Left ventricle myocardium inferior (tissue), 1 donor: ENCODE measurements at places on chromosomes 3 and 15. TPM values are rescaled to one million over a fixed set of nuclear protein-coding genes. Genes with fewer than 3 reads are reported as not detected.

DNA sequence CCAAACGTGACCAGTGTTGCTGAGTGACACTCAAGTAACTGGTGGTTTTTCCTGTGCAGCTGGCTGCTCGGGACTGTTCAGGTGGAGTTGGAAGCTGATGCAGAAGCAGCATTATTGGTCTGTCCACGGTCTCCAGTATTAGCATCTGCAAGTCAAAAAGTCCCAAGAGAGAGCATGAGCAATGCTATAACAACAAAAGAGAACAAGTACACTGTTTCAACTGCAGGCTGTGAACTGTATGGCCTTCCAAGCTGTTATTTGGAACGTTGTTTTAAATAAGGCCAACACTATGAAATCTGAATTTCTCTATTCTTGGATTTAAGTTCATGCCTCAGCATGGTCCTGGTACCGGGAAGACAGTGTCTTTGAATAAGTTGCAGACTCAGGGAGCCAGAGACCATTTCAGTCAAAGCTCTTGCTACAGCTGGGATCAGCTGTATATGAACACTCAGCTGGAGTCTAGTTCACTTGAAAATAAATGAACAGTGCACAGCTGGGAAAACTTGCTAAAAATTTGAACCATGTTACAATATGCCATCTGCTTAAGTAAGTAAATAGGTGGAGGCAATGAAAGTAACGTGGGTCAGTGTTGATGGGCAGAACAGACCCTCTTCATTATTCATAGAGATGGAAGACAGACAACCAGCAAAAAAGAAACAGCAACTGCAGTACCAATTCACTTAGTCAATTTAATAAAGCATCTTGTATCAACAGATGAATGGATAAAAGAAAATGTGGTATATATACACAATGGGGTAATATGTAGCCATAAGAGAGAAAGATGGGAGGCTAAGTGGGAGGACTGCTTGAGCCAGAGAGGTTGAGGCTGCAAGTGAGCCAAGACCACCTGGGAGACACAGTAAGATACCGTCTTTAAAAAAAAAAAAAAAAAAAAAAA, 45.1 kb downstream of the NR1I2 start:
- DNase-seq: no peak

Gene TM4SF1
- total RNA-seq: 103 TPM

GRCh38 chr3:183410280-183410679, 18.1 kb downstream of the MCF2L2 start:
- no peak for DNase-seq

Gene XIRP1
- total RNA-seq: 386 TPM

GRCh38 chr15:57444877-57445513, 68.7 kb downstream of the CGNL1 start:
- DNase-seq: no peak

DNA sequence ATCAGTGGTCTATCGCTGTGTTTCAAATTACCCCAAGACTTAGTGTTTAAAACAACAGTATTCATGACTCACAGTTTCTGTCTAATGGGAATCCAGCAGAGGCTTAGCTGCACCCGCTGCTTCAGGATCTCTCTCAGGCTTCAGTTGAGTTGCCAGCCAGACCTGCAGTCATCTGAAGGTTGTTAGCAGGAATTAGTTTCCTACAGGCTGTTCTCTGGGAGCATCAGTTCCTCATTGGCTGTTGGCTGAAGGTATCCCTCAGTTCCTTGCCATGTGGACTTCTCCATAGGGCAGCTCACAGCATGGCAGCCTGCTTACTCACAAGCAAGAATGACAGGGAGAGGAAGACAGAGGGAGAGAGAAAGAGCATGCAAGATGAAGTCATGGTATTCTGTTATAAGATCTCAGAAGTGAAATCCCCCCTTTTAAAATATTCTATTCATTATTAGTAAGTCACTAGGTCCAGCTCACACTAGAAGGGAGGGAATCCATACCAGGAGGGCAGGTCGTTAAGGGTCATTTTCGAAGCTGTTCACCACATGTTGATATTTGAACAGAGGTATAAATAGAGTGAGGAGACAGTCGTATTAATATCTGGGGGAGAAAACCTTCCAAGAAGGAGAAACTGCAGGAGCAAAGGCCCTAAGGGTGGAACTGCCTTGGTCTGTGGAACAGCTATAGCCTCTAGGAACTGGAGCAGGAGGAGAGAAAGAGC, 473.9 kb upstream of the PPP2R3A start:
- no peak for DNase-seq

Gene RFTN1
- 22.9 TPM for total RNA-seq

DNA sequence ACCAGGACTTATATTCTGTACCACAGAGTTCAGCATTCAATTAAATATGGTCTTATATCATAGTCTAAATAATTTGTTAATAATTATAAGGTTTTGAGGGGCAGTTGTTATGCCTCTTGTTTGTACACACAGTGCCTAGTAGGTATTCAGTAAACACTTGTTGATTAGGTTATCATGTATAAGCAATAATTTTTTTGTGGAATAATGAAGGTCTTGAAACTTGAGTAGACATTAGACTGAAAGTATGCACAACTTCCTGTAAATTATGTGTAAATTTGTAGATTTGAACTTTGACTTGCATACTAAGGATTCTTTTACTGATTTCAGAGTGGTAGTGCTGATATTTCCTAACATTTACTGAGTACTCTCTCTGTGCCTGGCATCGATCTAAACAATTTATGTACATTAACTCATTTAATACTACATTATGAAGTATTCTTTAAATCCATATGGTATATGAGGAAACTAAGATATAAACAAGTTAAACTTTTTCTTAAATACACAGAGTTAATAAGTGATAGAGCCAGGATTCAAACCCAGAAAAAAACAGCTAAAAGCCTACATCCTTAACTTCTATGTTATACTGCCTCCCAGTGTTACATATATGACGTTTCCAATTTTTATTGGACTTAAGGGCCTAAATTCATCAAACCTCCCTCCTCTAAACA, 65.1 kb downstream of the GLCE start:
- no peak for DNase-seq

Gene ZNF80
- not detected for total RNA-seq

- no peak for DNase-seq
Observed at GRCh38 chr15:52652286-52652685, 26.9 kb downstream of the ATOSA start.

Gene SNTN
- total RNA-seq: not detected

GRCh38 chr3:53226841-53227407, 28.9 kb downstream of the TKT start:
- no peak for DNase-seq

DNA sequence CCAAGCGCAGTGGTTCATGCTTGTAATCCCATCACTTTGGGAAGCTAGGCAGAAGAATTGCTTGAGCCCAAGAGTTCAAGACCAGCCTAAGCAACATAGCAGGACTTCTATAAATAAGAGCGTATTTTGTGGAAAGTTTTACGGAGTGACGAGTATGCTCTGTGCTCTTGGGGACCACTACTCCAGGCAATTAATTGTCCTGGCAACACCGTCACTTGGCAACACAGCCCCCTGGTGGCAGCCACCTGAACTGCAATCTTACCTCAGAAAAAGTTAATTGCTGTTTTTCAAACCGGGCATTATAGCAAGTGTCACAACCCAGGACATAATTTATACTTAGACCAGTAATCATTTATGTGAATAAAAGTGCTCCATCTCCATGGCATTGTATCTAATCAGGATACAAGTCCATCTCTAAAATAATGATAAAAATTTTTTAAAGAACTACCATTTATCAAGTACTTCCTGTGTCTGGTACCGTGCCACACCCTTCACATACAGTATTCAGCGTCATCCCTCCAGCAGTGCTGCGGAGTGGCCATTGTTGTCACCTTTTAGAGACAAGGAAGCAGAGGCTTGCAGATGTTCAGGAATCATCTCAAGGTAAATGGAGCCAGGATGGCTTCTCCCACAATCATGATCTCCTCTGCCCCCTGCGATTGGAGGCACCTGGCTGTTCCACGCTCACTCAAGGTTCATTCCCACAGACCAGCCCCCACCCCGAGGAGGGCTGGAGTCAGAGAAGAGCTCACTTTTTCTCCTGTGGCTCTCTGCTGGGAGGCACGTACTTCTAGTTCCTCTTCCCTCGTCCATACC, 34.5 kb downstream of the PLA2G4D start:
- peak; percentile 50 for DNase-seq

GRCh38 chr3:64167351-64167750, 57.9 kb downstream of the PRICKLE2 start:
- no peak for DNase-seq

GRCh38 chr3:152713989-152714388, 120.9 kb upstream of the P2RY1 start:
- DNase-seq: no peak

DNA sequence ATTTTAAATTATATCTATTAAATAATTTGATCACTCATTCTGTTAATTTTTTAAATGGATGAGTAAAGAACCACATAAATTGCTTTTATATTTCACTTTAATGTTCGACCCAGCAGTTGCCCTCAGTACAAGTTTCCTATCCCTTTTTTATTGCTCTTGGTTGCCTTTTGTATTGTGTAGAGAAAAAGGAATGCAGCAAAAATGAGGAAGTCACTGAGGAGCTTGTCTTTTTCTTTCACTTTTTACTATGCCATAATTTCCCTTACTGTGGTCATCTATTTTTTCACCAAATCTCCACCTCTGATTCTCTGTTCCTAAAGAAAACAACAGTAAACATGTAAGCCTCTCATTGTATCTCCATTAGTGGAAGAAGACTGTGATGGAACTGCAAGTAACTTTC, 122.7 kb downstream of the B3GALNT1 start:
- DNase-seq: no peak

Gene TEX55
- total RNA-seq: not detected

GRCh38 chr3:32842987-32843386, 25.2 kb downstream of the TRIM71 start:
- no peak for DNase-seq

Gene ALS2CL
- 33.7 TPM for total RNA-seq

Gene CCNB2
- total RNA-seq: 0.55 TPM

DNA sequence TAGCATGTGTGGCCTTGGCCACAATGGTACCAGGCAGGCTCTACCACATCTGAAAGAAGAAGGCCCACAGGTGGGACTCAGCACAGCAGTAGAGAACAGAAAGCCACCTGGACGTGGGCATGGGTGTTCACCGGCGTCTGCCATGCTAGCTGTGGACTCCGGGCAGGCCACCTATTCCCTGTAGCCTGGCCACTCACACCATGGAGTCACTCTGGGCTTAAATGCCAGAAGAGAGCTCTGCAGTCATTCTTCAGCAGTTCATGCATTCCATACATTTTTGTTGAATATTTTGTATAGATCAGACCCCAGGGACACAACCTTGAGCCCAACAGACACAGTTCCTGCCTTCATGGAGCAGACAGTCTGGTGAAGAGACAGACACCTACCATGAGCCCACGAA, 138.6 kb downstream of the SRGAP3 start:
- DNase-seq: no peak

GRCh38 chr3:108862865-108863798, 40.5 kb downstream of the TRAT1 start:
- DNase-seq: no peak

Gene THRB
- total RNA-seq: 32.8 TPM

- DNase-seq: no peak
Observed at GRCh38 chr3:96324087-96324486, 490.3 kb upstream of the EPHA6 start.

Gene LRRC57
- 15.0 TPM for total RNA-seq

Gene PLCL2
- total RNA-seq: 48.1 TPM

Gene ZIC4
- total RNA-seq: not detected

- DNase-seq: no peak
Observed at GRCh38 chr3:14518432-14518802, 21.7 kb downstream of the GRIP2 start.

Gene CP
- total RNA-seq: 6.2 TPM

DNA sequence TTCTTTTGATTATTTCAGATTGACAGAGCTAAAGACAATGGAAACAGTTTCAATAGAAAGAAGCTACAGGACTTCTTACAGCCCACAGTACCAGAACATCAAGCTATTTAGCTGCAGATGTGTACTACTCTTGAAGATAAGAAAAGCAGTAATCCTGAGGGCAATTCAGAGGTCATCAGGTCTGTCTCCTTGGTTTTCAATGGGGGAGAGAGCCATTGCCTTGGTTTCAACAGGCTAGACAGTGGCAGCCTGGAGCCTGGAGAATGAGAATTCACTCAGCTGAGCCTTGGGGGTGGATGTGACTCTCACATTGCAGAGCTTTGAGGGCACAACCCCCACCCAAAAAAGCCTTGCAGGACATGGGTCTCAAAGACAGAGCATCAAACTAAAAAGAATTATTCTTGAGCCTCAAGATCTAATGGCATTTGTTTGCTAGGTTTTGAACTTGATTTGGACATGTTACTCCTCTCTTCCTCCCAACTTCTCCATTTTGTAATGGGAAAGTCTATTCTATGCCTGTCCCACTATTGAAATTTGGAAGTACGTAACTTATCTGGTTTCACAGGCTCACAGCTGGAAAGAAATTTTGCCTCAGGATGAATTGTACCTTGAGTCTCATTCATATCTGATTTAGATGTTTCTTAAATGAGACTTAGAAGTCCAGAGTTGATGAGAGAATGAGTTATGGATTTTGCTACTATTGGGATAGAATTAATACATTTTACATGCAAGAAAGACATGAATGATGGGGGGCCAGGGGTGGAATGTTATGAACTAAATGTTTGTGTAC, 36.9 kb downstream of the PLSCR1 start:
- DNase-seq: no peak

Gene ZNF385D
- total RNA-seq: 2.3 TPM

Gene TRANK1
- 6.6 TPM for total RNA-seq

DNA sequence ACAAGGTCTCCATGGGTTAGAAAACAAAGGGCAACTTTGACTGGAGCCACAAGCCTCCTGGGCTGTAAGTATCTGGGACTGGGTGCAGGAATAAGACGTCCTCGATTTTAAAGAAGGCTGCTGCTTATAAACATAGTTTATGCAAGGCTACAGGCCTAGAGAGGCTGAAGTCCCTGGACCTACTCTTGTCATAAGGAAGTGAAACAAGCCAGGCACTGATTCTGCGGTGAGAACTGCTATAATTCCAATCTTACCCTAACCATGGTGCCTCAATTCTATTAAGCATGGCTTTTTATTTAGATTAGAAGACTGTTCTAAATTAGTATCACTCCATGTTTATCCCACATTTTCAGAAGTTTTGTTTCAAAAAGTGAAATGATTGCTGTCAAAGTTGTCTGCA, 777.6 kb downstream of the PLOD2 start:
- no peak for DNase-seq

DNA sequence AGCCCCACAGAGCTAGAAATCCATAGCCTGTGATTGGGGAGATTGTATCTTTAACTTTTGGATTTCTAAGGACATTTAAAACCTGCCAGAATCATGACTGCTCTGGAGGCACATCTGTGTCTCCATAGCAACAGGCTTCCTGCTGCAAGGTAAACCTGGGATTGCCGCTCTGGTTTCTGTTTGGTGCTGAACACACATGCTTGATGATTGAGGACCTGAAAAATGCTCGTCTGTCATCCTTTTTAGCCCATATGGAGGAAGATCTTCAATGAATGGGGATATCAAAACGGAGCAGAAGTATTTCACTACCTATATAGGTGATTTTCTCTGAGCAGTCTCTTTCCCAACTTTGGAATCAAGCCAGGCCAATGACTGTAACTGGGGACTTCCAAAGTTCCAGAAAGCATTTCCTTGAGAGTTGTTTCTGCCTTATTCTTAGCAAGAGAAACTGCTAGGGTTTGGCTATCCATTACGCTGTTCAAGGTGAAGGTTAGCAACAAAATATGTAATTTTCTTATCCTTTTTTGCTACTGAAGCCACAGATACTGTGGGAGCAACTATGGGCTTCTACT, 96.5 kb upstream of the TNIK start:
- no peak for DNase-seq

GRCh38 chr15:72057548-72058091, 60.3 kb downstream of the MYO9A start:
- DNase-seq: no peak

Gene PIAS1
- total RNA-seq: 29.9 TPM

Gene WDR49
- 3.7 TPM for total RNA-seq

Gene BRPF1
- total RNA-seq: 9.4 TPM

- DNase-seq: no peak
Observed at GRCh38 chr3:29751647-29752314, 470.9 kb downstream of the RBMS3 start.
